ENCODE measurements at places on chromosomes 3 and 15. TPM values are rescaled to one million over a fixed set of nuclear protein-coding genes. Genes with fewer than 3 reads are reported as not detected.

GRCh38 chr3:112973325-112974177 is 1.4 kb downstream of the CD200R1 start:
- no peak for DNase-seq

GRCh38 chr3:47399531-47400270 is 18.9 kb downstream of the PTPN23 start:
- no peak for DNase-seq

- DNase-seq = no peak
Observed at GRCh38 chr3:16307832-16308531, 43.0 kb downstream of the OXNAD1 start.

DNA sequence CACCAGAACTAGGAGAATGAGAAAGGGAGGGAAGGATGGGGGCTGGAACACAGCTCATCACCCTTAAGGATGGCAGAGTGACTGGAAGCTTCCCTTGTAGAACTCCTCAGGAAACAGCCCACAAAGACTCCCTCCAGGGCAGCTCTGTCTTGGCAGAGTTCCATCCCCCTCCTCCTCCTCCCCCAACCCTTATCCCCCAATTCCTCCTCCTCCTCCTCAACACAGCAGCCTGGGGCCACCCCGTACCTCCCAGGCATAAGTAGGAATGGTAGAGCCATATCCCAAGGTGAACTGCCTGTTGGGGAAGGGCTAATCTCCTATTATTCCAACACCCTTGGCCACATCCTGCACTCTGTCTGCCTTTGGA is 38.8 kb downstream of the ADCY5 start:
- no peak for DNase-seq

DNA sequence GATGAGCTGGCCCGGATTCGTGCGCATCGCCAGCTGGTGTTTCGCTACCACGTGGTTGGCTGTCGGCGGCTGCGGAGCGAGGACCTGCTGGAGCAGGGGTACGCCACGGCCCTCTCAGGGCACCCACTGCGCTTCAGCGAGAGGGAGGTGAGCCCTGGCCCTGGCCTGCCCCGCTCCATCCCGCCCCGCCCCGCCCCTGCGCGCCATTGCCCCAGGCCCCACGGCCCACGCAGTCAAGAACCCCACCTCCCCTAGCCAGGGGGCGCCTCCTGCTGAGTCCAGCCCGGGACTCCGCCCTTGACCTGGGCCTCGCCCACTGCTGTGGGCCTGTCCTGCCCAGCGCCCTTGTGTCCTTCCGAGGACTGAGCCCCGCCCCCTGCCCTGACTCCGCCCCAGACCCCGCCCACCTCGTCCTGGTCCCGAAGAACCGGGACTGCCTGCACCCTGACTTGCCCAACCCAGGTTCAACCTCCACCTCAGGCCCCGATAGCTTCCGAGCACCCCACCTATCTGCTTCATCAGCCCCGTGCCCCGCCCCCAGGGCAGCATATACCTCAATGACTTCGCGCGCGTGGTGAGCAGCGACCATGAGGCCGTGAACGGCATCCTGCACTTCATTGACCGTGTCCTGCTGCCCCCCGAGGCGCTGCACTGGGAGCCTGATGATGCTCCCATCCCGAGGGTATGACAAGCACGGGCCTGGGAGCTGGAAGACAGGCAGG is 14.8 kb downstream of the NT5DC2 start:
- no peak for DNase-seq

DNA sequence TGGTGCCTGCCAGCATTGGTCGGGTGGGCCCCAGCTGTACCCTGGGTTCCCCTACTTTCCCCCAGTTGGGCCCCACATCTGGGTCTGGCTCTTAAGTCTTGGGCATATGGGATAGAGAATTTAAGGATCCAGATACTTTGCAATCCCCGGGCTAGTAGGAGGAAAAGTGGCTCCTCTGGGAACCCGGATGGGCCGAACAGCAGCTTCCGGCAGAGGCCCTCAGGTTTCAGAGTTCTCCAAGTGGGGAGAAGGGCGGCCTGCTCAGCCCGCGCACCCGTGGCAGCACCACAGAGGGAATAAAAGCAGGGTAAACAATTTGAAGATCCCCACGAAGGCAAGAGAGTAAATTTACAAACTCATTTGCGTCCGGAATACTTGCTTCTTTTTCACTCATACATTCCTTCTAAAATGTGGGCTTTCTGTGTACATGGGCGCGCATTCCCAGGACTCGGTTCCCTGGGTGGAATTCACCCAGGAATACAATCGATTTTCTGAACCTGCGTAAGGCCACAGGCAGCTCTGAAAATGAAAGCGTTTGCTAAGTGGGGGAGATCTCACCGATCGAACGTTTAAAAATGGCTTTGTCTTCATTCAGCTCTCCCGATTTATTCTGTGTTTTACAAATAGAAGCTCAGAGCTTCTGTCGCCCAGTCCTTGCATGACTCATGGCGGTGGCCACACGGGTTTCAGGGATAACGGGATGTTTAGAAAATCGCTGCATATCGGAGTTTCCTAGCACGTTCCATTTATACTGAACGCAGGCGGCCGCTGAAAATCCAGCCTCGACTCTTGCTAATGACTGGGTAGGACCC is 74.0 kb upstream of the POLG start:
- DNase-seq = no peak

GRCh38 chr3:123491966-123492587 is 43.2 kb upstream of the ADCY5 start:
- DNase-seq = no peak

The POPDC2 gene
- 1.6 TPM for polyA plus RNA-seq

The ELL3 gene
- 3.6 TPM for polyA plus RNA-seq

All from lung (tissue), 17 donors.